Activated CD4-positive, alpha-beta T cell treated with anti-CD3 and anti-CD28 coated beads, Interleukin-2, amount 10 ng/mL, durations not matched to agents 24 days and 14 days (primary cell): ENCODE measurements at places on chromosomes 4 and X. TPM values are rescaled to one million over a fixed set of nuclear protein-coding genes. Genes with fewer than 3 reads are reported as not detected.
A peak's percentile ranks its signal among the peaks of the same experiment; 100 is the strongest.

The IL3RA gene
- total RNA-seq: 3.1 and 3.4 TPM in 2 replicates

The H2BW2 gene
- not detected in 2 replicates for total RNA-seq

The HTN1 gene
- not detected in 2 replicates for total RNA-seq

The IGSF1 gene
- not detected in 2 replicates for total RNA-seq

The UCHL1 gene
- 0.26 and 0.35 TPM in 2 replicates for total RNA-seq

The GUF1 gene
- 38.4 and 39.9 TPM in 2 replicates for total RNA-seq

The P2RY4 gene
- 0.21 and 0.24 TPM in 2 replicates for total RNA-seq

The DNASE1L1 gene
- 13.5 and 13.8 TPM in 2 replicates for total RNA-seq

The FANCB gene
- total RNA-seq: 18.9 TPM in 2 replicates

The RNF128 gene
- not detected in 2 replicates for total RNA-seq

DNA sequence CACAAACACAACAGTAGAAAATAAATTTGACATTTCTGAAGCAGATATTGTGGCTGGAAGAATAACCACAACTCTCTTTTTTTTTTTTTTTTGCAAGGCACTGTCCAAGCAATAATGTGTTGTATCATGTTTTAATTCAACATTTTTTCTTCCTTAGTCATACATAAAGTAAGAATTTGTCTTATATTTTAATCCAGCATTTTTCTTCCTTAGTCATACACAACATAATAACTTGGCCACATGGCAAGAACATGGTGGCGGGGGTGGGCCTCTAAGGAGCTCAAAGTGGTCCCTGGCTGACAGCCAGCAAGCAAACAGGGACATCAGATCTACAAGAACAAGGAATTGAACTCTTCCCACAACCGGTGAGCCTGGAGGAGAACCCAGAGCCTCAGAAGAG, 20.2 kb downstream of the FBXW7 start:
- no peak overlapping the region for H3K27ac ChIP-seq
- H3K4me1 ChIP-seq: peaks cover 21% of the 10 kb centered on the region
- peaks cover 16% of the 10 kb centered on the region for H3K36me3 ChIP-seq
- H3K4me3 ChIP-seq: no peak overlapping the region
- no peak for DNase-seq
- H3K27me3 ChIP-seq: no peaks in the 10 kb centered on the region

GRCh38 chr4:137621056-137621455, 88.8 kb upstream of the PCDH18 start:
- H3K36me3 ChIP-seq: no peaks in the 10 kb centered on the region
- H3K27me3 ChIP-seq: no peaks in the 10 kb centered on the region
- H3K4me1 ChIP-seq: no peaks in the 10 kb centered on the region
- H3K27ac ChIP-seq: no peak overlapping the region
- DNase-seq: no peak

DNA sequence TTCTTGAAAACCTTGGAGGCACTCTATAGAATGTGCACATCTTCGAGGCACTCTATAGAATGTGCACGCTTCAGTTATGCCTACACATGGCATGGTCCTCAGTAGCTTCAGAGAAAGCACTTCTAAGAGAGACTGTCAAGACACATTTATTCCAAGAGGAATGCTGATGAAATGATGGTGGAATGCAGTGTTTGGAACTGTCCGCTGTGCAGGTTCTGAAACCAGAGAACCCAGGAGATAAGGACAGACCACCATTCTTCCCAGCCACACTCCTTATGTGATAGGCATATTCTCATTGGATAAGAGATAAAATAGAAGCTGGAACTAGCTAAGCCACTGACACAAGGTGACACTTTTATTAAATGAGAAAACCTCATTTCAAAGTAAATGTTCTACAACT, 263.3 kb downstream of the NLGN4X start:
- DNase-seq: no peak
- no peaks in the 10 kb centered on the region for H3K27me3 ChIP-seq
- H3K4me3 ChIP-seq: no peak overlapping the region

GRCh38 chr4:20403290-20403689, 151.6 kb downstream of the SLIT2 start:
- H3K27me3 ChIP-seq: no peaks in the 10 kb centered on the region
- H3K4me1 ChIP-seq: no peaks in the 10 kb centered on the region
- H3K27ac ChIP-seq: no peak overlapping the region
- no peaks in the 10 kb centered on the region for H3K36me3 ChIP-seq
- DNase-seq: no peak

GRCh38 chrX:63561425-63561824, 210.3 kb upstream of the SPIN4 start:
- peaks cover 5% of the 10 kb centered on the region for H3K4me1 ChIP-seq
- DNase-seq: no peak
- no peaks in the 10 kb centered on the region for H3K27me3 ChIP-seq
- peaks cover 3% of the 10 kb centered on the region for H3K36me3 ChIP-seq
- no peak overlapping the region for H3K27ac ChIP-seq

GRCh38 chr4:60790608-60791007, 409.5 kb upstream of the ADGRL3 start:
- H3K36me3 ChIP-seq: no peaks in the 10 kb centered on the region
- no peak for DNase-seq
- H3K27ac ChIP-seq: no peak overlapping the region
- no peaks in the 10 kb centered on the region for H3K4me1 ChIP-seq
- no peaks in the 10 kb centered on the region for H3K27me3 ChIP-seq

DNA sequence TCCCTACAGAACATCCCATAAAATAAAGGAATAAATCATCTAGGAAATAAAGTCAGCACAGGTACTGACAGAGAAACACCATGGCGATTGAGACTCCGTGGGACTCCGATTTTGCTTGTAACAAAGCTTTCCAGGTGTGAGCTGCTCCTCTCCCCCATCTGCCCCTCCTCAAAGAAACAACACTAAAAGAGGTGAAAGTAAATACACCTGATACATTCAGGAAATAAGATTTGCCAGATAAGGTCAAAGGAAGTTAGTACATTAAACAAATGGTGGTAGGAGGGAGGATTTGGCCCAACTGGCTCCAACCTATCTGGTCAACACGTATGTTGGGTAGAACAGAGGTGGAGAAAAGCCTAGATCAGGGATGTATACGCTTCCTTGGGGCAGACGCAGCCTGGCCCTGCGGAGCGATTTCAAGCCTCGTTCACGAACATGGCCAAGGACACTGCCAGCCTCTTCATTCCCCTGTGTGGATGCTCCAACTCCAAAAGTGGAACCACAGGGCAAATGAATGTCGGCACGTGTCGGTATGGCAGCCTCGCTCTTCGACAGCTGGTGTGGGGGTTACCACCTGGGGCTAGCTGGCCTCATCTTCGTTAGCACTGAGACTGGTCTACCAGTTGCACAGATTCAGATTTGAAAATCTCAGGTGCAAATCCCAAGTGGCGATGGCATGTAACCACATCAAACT, 162.5 kb downstream of the AFAP1 start:
- peaks cover 27% of the 10 kb centered on the region for H3K4me1 ChIP-seq
- H3K36me3 ChIP-seq: peaks cover 32% of the 10 kb centered on the region
- DNase-seq: no peak
- H3K4me3 ChIP-seq: no peak overlapping the region

GRCh38 chr4:17153572-17153971, 255.1 kb upstream of the LDB2 start:
- H3K27ac ChIP-seq: no peak overlapping the region
- DNase-seq: no peak

DNA sequence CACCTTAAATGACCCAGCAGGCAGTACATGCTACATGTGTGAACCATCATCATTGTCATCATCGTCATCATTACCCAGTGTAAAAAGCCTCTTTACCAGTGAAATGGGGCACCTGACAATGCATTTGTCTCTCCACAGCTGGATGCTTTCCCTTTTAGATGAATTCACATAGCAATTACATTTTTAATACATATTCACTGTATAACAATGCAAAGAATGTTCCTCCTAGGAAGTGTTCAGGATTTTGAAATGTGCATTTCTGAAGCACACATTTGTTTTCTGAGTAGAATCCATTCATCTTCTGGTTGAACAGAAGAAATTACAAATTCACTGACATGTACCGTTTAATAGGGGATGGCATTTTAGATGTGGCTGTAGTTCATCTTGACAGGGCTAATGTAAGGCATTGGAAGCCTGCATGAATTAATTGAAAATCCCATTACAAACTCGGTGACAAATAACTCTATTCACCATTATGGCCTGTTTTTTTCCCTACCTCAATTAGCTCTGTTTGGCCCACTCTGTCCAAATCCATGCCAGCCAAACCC, 111.1 kb downstream of the SH3RF1 start:
- H3K27ac ChIP-seq: no peak overlapping the region
- DNase-seq: no peak
- no peaks in the 10 kb centered on the region for H3K4me1 ChIP-seq
- H3K4me3 ChIP-seq: no peak overlapping the region
- H3K36me3 ChIP-seq: no peaks in the 10 kb centered on the region

DNA sequence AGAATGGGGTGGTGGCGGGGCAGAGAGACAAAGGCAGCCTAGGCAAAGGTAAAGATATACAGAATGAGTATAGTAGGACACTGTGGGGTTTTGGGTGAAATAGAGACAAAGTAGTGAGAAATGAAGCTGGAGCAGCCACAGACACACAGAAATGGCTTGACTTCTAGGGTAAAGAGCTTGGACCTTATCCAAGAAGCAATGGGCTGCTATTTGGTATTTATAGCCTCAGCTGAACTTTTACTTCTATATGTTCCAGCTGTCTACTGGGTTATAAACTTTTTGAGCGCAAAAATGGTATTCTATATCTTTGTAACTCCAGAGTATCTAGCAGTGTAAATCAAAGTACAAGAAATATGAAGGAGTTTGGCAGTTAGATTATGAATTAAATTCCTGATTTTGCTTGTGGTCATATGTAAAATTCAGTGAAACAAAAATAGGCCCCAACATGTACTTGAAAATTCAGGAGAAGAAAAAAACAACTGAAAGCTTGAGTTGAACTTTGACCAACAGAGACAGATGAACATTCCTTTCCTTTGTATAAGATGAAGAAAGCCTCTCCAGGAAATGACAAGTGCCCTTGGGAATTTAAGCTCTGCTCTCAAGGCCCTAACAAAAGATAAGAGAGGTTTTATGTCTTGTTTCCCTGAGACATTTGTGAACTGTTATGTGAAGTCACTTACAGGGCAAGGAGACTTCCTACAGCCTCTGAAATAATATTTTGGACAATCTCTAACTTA, 354.1 kb downstream of the CHIC1 start:
- H3K36me3 ChIP-seq: no peaks in the 10 kb centered on the region
- no peak overlapping the region for H3K27ac ChIP-seq
- H3K4me3 ChIP-seq: no peak overlapping the region
- H3K4me1 ChIP-seq: no peaks in the 10 kb centered on the region
- no peaks in the 10 kb centered on the region for H3K27me3 ChIP-seq

DNA sequence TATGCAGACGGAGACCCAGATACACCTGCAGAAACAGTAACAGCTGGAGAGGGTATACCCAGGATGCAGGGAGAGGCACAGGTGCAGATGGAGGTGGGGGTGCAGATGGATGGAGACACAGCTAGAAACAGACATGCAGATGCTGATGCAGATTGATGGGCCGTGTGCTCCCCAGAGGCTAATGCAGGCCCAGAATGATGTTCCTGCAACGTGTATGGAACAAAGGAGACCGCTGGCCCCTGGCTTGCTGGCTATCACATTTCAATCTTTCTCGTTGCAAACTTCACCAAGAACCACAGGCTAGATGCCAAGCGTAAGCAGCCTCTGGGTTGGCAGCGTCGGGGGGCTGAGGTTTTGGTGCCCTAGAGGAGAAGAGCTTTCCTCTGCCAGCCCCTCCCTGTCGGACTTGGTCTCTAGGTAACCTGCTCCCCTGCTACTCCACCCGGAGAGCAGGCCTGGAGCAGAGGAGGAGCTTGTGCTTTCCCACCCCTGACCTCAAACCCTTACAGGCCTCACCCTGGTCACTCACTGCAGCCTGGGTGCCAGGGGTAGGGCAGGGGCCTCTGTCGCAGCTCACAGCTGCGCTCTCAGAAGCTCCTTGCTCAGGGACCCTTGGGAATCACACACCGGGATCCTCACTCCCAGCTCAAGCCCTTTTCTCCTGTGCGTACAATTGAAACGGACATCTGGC, 69.0 kb upstream of the PSAPL1 start:
- no peak overlapping the region for H3K4me3 ChIP-seq
- no peak overlapping the region for H3K27ac ChIP-seq
- H3K36me3 ChIP-seq: no peaks in the 10 kb centered on the region

DNA sequence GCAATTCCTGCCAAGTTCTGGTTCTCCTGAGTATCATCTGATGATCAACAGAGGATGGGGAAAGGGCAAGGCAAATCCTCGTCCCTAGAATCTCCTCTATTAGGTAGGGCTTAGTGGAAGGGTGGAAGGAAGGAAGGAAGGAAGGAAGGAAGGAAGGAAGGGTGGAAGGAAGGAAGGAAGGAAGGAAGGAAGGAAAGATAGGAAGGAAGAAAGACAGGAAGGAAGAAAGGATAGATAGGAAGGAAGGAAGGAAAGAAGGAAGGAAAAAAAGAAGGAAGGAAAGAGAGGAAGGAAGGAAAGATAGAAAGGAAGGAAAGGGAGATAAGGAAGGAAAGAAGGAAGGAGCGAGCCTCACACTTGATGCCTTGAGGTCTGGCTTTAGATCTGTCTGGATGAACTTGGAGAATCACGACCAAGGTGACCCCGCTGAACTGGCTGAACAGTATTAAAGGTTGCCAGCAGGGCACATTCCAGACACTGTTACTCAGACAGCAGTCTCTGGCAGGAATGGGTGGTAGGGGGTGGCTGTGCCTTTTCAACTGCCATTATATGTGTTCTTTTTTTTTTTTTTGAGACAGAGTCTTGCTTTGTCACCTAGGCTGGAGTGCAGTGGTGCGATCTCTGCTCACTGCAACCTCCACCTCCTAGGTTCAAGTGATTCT, 57.1 kb downstream of the MAP7D2 start:
- peaks cover 6% of the 10 kb centered on the region for H3K27me3 ChIP-seq
- H3K36me3 ChIP-seq: no peaks in the 10 kb centered on the region
- DNase-seq: no peak
- no peak overlapping the region for H3K4me3 ChIP-seq
- peaks cover 4% of the 10 kb centered on the region for H3K4me1 ChIP-seq

DNA sequence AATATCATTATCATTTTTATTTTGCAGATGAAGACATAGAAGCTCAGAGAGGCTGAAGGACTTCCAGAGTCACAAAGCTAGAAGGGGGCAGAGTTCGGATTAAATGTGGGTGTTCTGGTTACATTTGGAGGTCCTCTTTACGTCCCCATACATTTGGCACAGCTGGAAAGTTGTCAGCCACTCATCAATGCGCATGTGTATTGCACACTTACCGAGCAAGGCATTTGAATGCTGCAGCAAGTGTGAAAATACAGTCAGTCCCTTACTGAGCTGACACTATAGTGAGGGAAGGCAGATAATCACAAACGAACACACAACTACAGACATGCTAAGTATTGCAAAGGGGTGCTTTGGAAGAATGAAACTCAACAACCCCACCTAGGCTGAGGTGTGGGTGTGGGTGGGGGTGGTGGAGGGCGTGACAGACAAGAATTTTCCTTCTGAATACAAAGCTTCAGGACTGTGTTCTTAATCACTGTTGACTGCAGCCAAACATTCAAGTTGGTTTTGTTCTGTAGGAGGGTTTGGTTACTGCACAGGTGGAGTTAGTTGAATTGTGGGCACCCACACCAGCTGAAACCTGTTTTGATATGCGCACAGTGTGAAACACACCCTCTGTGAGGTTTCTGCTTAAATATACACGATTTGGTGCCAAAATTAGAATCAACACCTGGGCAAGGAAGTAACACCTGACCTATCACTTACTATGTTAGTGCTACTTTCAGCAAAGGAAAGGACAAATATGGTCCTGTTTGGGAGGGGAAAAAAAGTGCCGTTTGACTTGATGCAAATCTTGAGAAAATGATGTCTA, 72.4 kb downstream of the COQ2 start:
- H3K27me3 ChIP-seq: peaks cover 12% of the 10 kb centered on the region
- H3K4me3 ChIP-seq: peak overlapping the region; percentile 63
- peak overlapping the region; percentile 64 for H3K27ac ChIP-seq

GRCh38 chr4:134627366-134627765, 425.8 kb upstream of the PABPC4L start:
- no peaks in the 10 kb centered on the region for H3K4me1 ChIP-seq
- no peak overlapping the region for H3K4me3 ChIP-seq
- no peaks in the 10 kb centered on the region for H3K36me3 ChIP-seq
- DNase-seq: no peak
